ENCODE measurements at places on chromosomes 12 and 14.

- no peak for DNase-seq
Measured at GRCh38 chr12:7834701-7835100, 38.0 kb downstream of the SLC2A14 start.

DNA sequence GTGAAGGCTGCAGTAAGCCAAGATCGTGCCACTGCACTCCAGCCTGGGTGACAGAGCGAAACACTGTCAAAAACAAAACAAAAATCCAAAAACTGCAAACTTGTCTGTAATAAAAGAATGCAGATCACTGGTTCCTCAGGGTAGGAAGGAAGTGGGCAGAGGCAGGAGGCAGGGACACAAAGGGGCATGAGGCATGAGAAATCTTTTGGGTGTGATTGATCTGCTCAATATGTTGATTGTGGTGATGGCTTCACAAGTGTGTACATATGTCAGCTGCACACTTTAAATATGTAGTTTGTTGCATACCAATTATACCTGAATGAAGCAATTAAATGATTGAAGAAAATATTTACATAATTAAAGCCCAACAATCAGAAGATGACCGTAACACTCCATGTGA, 117.6 kb downstream of the CMAS start:
- DNase-seq: peak; percentile 22

- DNase-seq: no peak
Measured at GRCh38 chr12:122306407-122306806, 40.1 kb upstream of the VPS33A start.

GRCh38 chr12:12983420-12984035, 16.5 kb downstream of the HEBP1 start:
- peak; percentile 25 for DNase-seq

DNA sequence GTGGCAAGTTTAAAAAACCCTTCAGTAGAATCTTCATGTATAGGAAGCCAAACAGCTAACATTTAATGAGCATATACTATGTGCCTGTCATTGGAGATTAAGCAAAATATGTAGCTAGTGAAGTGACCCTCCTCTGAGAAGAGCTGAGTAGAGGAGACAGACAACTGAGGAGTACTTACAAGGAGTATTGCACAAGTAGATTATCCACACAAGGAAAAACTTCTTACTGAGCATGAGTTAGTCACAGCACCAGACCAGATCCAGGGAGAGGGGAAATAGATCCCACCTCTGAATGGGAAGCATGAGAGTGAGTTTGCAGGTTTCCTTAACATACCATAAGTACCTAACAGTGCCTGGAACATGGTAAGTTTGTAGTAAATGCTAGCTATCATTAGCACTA, 33.0 kb downstream of the FRMD6 start:
- no peak for DNase-seq

DNA sequence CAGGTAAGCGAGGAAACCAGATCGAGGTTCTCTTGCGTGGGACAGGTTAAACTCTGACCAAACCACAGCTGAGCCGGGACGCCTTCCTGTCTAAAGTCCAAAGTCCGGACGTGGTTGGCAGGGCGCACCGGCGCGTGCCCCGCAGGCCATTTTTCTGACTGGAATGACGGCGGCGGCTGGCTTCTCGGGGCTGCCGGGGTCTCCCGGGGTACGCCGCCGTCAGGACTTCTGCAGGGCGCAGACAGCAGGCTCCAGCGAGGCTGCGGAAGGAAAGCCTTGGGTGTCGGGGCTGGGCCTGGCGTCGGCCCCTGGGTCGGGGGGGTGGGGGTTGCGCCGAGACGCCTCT, 32.8 kb downstream of the MIA2 start:
- no peak for DNase-seq
